ENCODE measurements at places on chromosomes 6 and 20.

DNA sequence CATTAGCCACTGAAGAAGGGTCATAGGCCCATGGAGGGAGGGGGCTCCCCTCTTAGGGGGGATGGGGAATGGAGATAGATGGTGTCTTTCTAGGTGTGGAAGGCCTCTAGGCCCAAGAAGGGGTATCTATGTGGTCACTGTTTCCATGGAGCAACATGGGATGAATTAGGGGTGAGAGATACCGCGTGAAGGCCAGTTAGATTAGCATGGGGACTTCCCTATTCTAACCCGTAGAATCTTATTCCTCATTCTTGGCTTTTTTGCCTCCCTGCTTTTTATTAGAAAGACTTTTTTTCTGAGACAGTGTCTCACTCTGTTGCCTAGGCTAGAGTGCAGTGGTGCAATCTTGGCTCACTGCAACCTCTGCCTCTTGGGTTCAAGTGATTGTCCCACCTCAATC, 3.2 kb downstream of the RAB44 start:
- DNase-seq = no peak

- DNase-seq = no peak
Observed at GRCh38 chr6:112153926-112154607, 66.7 kb downstream of the FAM229B start.

DNA sequence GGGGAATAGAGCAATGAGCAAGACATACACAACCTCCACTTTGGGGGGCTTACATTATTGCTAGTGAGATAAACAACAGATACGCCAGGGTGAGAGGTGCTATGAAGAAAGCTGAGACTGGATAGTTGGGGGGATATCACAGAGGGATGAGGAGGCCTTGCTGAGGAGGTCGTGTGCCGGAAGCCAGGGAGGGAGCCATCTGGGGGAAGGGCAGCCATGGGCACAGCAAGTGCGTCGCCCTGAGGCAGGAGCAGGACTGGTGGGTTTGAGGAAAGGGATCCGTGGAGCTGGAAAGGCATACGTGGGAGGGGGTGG, 12.2 kb upstream of the BAK1 start:
- DNase-seq = no peak

DNA sequence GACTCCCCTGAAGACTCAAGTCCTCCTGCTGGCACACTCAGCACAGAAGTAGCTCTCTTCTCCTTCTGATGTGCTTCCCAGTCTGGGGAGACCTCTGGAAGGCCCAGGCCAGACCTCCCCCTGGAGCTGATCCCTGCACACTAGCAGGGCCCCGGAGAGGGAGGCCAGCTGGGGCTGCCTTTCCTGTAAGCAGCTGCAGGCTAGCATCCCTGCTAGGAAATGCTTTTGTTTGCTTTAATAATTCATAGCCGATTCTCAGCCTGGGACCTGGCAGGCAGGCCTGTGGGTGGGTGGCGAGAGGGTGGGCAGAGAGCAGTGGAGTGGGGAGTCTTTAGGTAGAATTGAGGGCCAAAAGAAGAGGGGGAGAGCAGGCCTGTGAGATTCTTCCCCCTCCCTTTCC, 5.2 kb downstream of the EBF4 start:
- DNase-seq = no peak

DNA sequence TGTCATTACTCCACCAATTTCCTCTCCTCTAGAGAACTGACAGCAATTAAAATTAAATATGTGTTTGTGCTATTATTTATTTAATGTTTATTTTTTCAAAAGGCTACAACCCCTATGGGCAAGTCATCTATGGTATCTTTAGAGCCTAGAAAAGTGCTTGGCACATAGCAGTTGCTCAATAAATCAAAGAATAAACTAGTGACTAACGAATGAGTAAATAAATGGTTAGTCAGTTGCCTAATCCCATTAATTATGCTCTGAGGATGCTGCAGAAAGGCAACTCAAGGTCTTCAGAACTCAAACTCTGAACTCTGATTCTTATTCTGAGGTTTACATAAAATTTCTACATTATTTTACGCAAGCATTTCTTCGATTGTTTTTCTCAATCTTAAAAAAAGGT, 193.0 kb upstream of the TSHZ2 start:
- no peak for DNase-seq

DNA sequence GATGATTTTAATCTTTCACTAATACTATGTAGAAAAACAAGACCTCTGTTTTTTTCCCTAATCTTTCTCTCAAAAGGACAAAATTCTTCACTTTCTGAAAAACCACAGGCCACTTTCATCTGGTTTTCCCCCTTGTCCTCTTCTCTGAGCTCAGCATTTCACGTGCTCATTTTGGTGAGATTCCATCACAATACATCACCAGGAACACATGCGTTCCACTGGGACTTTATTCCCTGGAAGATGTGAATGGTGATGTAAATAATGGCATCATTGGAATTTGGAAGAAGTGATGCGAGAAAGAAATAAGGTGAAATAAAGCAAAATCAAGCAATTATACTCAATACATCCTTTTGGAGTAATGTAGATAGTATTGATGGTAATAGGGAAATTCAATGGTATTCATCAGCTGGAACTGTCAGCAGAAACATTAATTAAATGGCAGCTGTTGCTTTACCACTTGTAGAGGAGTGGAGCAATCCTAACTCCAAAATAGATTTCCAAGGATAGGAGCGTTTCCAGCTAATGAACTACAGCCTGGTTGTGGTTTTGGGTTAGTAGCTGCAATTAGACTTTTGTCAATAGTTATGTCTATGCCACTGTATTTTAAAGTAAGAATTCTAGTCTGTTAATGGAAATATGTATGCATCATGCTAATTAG, 11.5 kb downstream of the FILIP1 start:
- no peak for DNase-seq

Data from GM12864 (cell line).